Activated naive CD4-positive, alpha-beta T cell treated with anti-CD3 and anti-CD28 coated beads for 36 hours (primary cell): ENCODE measurements at places on chromosomes 6 and 20.

- DNase-seq, result no peak
Observed at GRCh38 chr20:17317341-17317740, 90.5 kb downstream of the PCSK2 start.

DNA sequence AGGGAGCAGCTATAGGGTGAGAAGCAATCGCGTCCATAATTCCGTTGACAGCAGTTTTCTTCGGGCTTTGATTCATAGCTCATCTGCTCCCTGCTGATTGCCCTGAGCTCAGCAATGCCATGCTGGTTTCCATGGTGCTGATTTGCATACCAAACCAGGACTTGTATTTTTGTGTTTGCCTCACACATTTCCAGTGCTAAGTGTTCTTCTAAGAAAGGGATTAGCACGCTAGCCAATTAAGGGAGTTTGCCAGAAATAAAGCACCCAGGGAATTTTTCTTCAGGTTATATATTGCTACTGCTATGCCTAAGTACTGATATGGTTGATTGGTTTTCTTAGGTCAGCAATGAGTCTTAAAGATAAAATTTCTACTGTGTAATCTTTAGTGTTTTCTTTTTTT lies 177.6 kb downstream of the PLCB1 start:
- no peak for DNase-seq

DNA sequence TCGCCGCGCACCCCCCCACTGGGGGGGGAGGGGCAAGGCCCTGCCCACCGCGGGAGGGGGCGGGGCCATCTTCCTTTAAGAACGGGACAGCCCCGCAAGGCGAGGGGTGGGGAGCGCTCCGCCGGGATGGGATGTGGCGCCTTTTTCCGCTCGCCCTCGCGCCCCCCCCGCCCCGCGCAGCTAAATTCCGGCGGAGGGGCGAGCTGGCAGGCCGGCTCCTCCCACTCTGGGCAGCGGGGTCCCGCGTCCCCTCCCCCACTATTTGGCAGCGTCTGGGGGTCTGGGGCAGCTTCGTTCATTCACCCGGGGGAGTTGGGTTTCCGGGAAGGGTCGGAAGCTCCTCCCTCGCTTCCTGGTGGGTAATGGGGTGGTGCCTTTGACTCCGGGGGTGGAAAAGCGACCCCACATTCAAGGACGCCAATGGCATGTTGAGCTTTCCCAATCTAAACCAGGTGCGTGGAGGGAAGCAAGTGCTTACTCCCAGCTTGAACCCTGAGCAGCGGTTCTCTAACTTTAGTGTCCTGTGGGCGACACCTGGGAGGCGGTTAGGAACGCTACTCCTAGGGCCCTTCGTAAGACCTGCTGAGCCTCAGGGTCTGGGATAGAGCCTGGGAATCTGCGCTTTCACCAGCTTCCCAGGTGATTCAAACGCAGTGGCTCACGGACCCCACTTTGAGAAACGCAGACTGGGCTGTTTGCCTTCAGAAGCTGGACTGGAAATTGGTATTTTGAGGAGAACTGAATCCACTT lies 927 bp downstream of the ASXL1 start:
- peak; percentile 86 for DNase-seq

GRCh38 chr6:133773776-133774175 lies 115.1 kb upstream of the TCF21 start:
- DNase-seq, result no peak

DNA sequence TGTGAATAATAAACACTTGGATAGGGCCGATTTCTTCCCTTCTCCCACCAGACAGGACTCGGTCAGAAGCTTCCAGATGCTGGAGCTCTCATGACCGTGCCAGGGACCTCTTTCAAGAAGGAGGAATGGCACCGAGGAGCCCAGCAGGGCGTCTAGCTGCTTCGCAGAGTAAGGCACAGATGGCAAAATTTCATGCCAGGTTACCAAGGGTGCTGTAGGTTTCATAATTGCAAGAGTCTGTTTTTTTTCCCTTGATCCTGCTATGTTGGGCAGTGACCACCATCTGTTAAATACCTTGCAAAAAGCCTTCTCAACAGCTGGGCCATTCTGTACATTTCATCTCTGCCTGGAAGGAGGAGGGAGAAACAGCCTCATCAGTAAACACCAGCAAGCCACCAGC lies 111.8 kb downstream of the EDN3 start:
- DNase-seq, result no peak

- DNase-seq, result no peak
Observed at GRCh38 chr20:38239441-38239840, 21.1 kb downstream of the KIAA1755 start.
